PC-9 (cell line): ENCODE measurements at places on chromosomes 4 and X. TPM values are rescaled to one million over a fixed set of nuclear protein-coding genes. Genes with fewer than 3 reads are reported as not detected.
A peak's percentile ranks its signal among the peaks of the same experiment; 100 is the strongest.

DNA sequence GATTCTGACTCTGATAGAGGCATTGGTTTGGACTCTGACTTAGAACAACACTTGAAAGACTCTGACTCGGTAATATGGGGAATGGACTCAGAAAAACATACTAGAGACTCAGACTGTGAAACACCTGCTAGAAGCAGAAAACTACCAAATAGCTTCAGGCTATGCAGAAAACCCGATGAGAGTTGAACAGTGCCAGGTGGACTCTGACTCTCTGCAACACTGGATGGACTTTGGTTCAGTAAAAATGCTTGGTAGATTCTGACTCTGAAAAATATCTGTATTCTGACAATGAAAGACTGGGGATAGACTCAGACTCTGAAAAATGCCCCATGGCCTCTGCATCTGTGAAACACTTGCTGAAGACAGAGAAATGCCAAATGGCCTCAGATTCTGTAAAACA lies 215.1 kb upstream of the HDX start:
- no peak for DNase-seq

- DNase-seq, result peak; percentile 30
These were observed 16.2 kb downstream of the GATB start for GRCh38 chr4:151744614-151745013.

GRCh38 chrX:45515262-45516215 lies 314.9 kb upstream of the DIPK2B start:
- DNase-seq, result peak; percentile 46

- no peak for DNase-seq
These were observed 47.4 kb upstream of the IL21 start for GRCh38 chr4:122668241-122668640.

DNA sequence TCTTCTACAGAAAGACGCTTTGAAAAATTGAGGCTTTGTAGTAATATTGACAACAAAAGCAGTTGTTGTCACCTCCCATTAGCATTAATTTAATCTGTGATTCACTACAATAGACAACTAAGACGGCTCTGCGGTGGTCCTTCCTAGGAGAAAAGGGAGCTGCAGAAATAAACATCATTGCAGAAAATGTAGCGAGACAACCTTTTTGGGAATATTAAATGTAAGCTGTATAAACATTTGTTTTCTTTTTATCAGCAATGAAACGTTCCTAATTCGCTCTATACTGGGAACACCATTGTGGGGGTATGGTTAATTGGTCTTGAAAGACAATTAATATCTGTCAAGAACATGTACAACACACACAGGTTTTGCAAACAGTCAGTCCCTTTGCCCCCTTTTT lies 583.3 kb upstream of the TENM3 start:
- DNase-seq, result no peak

DNA sequence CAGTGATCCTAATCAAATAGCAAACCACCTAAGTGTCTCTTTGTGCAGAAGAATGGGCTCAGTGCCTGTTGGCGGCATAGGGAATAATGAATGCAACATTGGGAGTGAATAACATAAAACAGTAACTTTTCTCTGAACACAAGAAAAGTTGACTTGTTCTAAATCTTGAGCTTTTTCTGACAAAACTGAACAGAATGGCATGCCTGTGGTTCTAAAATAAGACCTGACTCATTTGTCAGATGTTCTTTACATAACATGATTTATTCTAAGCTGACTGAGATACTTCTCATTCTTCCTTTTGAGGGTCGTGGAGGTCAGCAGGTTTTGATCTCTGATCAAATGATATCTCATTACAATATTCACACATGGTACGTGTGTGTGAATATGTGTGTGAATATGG lies 165.4 kb upstream of the WDR1 start:
- no peak for DNase-seq

- no peak for DNase-seq
These were observed 31.1 kb downstream of the NHSL2 start for GRCh38 chrX:71941776-71942175.

- DNase-seq, result no peak
These were observed 76.7 kb downstream of the DGKK start for GRCh38 chrX:50393902-50394301.

DNA sequence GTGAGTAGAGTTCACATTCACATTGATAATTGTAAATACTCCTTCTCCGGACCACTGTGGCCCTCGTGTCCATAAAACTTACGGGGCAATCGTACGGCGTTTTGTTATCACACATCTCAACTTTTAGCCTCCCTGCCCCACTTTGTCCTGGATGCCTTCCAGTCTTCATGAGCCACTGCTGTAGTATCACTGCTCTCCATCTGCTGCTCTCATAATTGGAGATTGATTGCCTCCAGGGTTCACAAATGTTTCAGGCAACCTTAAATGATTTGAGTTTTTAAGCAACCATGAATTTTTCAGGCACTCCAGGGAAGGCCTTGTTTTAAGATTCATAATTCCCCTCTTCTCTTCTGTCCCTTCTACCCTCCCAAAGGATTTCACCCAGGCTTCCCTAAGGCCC lies 28.4 kb downstream of the ALPK1 start:
- DNase-seq, result no peak

- peak; percentile 7 for DNase-seq
These were observed 137.4 kb downstream of the DKK2 start for GRCh38 chr4:106898621-106899230.

DNA sequence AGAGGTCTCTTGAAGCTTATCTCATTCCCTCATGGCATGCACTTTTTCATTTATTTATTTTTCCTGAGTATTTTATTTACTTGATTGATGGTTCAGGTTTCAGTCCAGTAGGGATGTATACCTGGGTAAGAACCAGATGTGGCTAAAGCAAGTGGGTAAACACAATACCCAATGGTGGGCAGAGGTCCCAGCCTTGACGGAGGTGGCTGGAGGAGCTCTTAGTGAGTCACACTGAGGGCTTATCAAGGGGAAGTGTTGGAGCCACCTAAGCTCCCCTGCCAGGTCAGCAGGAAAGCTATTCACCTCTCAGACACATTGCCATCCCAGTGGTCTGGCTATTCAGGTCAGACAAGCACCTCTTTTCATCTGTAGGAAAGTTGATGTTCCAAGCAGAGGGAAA lies 236.2 kb upstream of the MAGEB16 start:
- no peak for DNase-seq

DNA sequence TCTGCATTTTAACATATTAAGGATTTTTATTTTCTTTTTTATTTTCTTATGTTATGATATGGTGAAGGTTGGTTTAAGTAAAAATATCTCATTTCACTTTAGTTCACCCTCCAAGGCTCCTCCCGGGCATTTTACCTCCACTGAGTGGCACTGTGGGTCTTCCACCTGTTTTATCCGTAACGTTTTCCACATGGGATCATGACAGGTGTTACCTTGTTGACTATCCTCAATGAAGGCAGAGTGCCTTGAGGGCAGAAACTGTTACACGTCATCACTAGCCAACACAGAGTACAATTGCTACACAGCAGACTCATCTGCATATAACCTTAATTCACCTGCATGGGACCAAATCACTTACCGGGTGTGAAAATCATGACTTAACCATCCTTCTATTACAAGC lies 105.8 kb downstream of the GEMIN8 start:
- DNase-seq, result no peak

GRCh38 chr4:142420311-142421095 lies 425.6 kb downstream of the INPP4B start:
- no peak for DNase-seq

- no peak for DNase-seq
These were observed 5.1 kb upstream of the CXCL9 start for GRCh38 chr4:76012388-76012801.

- peak; percentile 57 for DNase-seq
These were observed at the start of gene PNPLA4 for GRCh38 chrX:7927259-7928167. TSS of gene PNPLA4 (minus strand) at chrX:7927413. CDS start at chrX:7926119, 1,294 bp downstream.

GRCh38 chrX:151753313-151754046 lies 18.9 kb downstream of the CNGA2 start:
- peak; percentile 71 for DNase-seq

DNA sequence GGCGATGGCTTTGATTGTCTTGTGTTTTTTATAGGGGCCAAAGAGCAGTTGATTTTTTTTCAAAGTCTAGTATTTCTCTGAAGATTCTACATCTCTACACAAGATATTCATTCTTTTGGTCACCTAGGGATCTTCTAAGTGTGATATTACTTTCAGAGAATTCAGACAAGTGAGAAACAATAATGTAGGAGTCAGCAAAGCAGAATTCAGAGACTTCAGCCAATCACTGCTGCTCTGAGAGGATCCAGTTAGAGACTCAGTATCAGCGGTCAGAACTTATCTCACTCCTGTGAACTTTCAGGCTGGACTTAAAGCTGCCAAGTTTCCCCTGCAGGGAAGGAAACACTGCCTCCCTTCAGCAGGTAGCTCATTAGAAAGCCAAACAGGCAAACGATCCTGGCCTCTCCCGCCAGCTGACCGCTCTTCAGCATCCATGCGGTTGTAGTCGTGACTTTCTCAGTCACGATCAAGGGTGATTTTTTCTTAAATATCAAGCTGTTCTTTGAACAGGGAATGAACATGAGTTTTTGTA lies 59.2 kb downstream of the NSUN7 start:
- DNase-seq, result no peak

DNA sequence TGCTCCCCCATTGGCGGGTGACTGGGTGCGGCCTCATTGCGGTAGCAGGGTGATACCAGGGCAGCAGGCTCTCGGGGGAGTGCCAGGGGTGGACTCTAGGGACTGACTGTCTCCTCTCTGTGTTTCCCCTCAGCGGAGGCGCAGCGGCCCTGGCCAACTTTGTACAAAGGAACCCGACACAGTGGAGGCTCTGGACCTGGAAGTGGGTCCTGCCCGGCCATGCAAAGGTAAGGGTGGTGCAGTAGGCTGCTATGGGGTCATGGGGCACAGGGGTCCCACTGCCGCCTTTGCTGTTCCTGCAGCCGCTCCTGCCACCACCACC lies 16.3 kb downstream of the SULT1B1 start:
- no peak for DNase-seq

DNA sequence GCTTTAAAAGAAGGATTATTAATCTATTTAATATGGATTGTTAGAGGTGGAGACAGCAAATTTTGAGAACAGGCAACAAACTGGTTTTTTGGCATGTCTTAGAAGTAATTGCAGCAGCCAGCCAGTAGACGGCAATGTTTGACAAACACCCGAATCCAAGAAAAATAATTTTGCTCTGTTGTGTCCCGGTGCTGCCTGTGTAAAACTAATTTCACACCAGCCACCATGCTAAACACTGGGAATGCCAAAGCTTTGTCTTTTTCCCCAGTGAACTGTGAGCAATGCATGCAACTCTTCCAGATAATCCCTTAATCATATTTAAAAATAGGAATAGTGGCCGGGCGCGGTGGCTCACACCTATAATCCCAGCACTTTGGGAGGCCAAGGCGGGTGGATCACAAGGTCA lies 25.9 kb downstream of the SMIM31 start:
- no peak for DNase-seq

DNA sequence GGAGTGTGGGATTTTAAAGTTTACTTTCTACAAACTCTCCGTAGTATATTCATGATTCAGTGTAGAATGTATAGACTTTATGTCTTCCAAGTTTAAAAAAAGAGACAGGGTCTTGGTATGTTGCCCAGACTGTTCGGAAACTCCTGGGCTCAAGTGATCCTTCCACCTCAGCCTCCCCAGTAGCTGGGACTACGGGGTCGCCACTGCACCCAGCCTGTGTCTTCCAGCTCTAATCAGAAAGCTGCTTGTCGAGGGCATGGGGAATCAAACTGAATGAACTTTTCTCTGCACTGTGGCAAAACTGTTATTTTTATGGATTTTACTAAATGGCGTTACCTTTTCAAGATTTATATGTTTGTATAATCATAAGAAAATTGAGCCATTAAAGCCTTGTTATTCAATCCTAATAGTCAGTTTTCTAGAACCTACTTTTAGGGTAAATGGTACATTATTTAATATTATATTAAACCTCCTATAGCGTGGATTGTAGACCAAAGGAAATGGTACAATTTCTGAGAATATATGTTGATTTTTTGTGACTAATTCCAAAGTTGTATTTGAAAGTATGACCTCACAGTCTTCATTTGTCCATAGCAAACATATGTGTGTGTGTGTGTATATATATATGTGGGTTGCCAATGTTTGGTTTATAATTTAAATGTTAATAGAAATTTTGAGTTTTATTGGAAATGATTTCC lies 1.1 kb downstream of the BLOC1S4 start:
- no peak for DNase-seq

DNA sequence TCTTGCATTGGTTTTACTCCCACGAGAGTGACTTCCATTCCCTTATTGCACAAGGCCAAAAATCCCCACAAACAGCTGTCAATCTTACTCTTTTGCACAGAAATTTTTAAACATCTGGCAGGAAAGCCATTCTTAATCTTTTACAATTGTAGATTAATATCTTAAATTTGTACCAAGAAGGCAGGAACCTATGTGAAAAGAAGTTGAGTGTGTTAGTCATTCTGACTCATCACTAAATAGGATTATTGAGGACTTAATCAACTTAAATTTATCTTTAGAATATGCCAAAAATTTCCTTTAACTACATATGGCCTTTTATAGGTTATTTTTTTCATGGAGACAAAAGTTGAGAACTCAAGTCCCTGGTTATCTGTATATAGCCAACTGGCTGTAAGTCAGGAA lies 49.0 kb upstream of the VEGFC start:
- peak; percentile 70 for DNase-seq

DNA sequence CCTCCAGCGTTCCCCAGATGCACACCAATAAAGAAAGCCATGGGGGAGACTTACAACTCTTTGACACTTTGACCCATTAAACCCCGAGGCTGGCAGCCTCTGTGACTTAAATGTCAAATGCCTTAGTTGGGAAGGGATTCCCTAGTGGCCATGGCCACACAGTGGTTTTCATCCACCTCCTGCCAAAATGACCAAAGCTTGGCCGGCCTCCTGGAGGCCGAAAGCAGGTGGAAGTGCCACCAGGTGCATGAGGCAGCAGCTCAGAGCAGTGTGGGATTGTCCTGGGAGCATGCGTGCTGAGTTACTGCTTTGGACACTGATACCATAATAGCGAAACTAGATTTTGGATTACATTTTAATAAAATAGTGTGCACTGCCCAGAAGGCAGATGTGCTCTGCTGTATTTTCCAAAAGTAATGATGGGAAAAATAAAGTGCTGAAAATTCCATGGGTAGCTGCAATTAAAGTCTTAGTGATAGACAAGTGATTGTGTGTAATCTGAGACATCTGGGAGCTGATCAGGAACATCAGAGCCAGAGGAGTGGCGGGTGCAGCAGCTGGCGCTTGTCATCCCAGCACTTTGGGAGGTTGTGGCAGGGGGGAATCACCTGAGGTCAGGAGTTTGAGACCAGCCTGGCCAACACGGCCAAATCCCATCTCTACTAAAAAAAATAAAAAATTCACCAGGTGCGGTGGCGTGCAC lies 39.8 kb upstream of the TADA2B start:
- DNase-seq, result no peak

- DNase-seq, result no peak
These were observed 185.6 kb upstream of the S100G start for GRCh38 chrX:16464369-16464768.

- DNase-seq, result no peak
These were observed 147.6 kb upstream of the TBC1D9 start for GRCh38 chr4:140903522-140904475.

SMIM10 gene
- 0.50 and 0.52 TPM in 2 replicates for total RNA-seq

CLTRN gene
- total RNA-seq, result 1.1 and 2.7 TPM in 2 replicates

GPC3 gene
- not detected in 2 replicates for total RNA-seq

ITGB1BP2 gene
- 5.2 and 5.4 TPM in 2 replicates for total RNA-seq

ADH1B gene
- total RNA-seq, result not detected in 2 replicates

CYBB gene
- total RNA-seq, result 0.13 and 0.31 TPM in 2 replicates

S100P gene
- total RNA-seq, result 480 and 837 TPM in 2 replicates

CCNG2 gene
- total RNA-seq, result 44.2 and 58.1 TPM in 2 replicates

TLR6 gene
- 7.9 and 9.3 TPM in 2 replicates for total RNA-seq

CD38 gene
- 0.90 and 1.3 TPM in 2 replicates for total RNA-seq

MAGEB1 gene
- not detected in 2 replicates for total RNA-seq

ARR3 gene
- not detected in 2 replicates for total RNA-seq
